ENCODE measurements at places on chromosomes 11 and 22. TPM values are rescaled to one million over a fixed set of nuclear protein-coding genes. Genes with fewer than 3 reads are reported as not detected.

ANO5 gene
- total RNA-seq, result 15.4 TPM

GRCh38 chr11:60725592-60725991, 1.1 kb downstream of the MS4A18 start:
- no peak for DNase-seq

CRY2 gene
- total RNA-seq, result 31.0 TPM

FJX1 gene
- total RNA-seq, result 8.7 TPM

- no peak for DNase-seq
Observed at GRCh38 chr11:101863361-101863760, 51.4 kb upstream of the CEP126 start.

DNA sequence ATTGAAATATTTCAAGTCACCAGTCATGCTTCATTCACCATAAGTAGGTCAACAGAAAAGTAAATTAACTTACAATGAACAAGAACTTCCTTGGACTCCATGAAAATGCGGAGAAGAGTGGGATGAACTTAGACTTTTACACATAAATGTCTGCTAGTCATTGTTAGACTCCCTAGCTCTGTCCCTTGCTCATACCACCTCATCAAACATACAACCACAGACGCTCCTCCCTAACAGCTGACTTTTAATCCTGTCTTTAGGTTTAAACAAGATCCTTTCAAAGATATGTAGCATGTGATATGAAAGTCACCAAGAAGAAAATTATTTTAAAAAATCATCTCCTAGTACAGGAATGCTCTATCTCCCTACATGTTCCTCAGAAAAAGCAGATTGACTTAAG, 248.1 kb downstream of the DLG2 start:
- DNase-seq, result no peak

CDCA5 gene
- 3.9 TPM for total RNA-seq

- DNase-seq, result no peak
Observed at GRCh38 chr11:103228807-103229206, 119.6 kb downstream of the DYNC2H1 start.

ARRB1 gene
- 34.5 TPM for total RNA-seq

GRCh38 chr11:120663142-120663541, 151.6 kb downstream of the GRIK4 start:
- DNase-seq, result no peak

DNA sequence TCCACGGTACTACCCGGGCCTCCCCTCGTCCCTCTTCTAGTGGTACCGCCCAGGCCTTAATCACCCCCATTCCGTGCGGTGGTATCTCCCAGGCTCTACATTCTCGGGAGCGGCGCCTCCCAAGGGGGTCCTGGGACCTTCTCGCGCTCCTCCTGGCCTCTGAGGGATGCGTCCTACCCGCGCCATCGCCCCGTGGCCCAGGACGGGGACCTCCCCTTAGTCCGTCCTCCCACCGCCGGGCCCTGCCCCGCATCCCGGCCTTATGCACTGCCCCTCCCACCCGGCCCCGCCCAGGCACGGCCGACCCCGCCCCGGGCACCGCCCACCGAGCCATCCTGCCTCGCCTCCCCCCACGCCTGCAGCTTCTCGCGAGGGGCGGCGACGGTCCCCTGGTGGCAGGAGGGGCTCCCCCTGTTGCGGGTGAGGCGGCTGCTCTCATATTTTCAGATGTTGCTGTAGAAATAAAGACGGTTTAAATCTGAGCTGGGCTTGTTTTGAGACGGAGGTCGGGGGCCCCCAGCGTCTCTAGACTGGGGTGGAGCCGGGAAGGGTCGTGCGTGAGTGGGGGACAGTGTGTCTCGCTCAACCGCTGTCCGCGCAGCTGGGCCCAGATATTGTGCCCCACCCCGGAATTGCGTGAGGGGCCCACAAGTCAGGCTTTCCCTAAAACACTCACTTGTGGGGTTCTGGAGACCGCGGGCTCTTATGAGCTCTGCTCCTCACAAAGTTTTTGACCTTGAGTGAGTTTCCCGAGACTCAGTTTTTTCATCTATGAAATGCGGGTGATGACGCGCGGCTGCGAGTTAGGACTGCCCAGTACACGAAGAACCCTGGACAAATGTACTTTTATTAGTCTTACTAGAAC, 828 bp upstream of the RAB1B start:
- DNase-seq, result peak; percentile 72

KCNC1 gene
- total RNA-seq, result 0.74 TPM

SYT8 gene
- 3.4 TPM for total RNA-seq

GRCh38 chr11:71342951-71343827, 90.8 kb upstream of the SHANK2 start:
- DNase-seq, result no peak

DNA sequence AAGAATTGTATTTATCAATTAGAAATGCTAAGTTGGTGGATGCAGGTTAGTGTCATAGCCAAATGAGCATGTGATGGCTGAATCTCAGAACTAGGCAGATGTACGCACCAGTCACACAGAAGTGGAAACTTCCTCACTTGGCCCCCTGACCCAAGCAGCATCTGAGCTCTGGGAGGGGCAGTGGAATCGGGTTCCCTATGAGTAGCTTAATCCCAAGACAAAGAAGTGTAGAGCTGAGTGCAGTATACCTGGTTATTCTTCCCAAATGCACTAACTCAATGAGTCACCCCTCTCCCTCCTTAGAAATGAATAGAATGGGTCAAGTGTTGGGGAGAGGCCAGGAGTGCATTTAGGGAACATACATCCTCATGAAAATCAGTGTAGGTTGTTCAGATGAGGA, 224.6 kb downstream of the FAT3 start:
- DNase-seq, result no peak

DNA sequence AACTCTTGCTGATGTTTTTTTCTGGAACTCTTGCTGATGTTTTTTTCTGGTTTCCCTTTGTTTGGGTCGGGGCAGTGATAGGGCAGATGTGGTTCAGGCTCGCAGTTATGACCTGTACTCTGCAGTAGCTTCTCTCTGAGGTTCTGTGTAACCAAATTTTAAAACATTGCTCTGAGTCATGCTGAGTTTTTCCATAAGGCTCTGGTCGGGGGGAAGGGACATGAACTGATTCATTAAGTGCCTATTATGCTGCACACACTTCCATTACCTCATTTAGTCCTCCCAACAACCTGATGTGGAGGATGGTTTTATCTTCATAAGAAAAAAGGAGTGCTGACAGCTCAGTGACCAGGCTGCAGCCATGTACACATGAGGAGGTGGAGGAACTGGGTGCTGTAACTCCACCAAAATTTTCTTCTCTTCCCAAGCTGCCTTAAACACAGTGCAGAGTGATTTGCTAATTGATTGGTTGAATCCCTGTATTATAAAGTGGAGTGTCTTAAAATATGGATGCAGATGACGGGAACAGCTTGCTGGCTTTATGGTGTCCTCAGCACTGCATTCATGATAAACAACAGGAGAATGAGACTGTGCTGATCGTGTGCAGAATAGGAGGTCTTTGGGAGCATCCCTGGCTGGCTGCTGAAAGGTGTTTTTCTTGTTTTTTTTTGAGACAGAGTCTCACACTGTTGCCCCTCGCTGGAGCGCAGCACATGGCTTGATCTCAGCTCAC, 19.1 kb downstream of the TNRC6B start:
- no peak for DNase-seq

GRCh38 chr11:120626791-120627190, 115.2 kb downstream of the GRIK4 start:
- no peak for DNase-seq

PICK1 gene
- 13.7 TPM for total RNA-seq

GRCh38 chr11:64894070-64894811, 15.8 kb upstream of the EHD1 start:
- no peak for DNase-seq

- no peak for DNase-seq
Observed at GRCh38 chr11:110580571-110580970, 131.7 kb downstream of the ARHGAP20 start.

DNA sequence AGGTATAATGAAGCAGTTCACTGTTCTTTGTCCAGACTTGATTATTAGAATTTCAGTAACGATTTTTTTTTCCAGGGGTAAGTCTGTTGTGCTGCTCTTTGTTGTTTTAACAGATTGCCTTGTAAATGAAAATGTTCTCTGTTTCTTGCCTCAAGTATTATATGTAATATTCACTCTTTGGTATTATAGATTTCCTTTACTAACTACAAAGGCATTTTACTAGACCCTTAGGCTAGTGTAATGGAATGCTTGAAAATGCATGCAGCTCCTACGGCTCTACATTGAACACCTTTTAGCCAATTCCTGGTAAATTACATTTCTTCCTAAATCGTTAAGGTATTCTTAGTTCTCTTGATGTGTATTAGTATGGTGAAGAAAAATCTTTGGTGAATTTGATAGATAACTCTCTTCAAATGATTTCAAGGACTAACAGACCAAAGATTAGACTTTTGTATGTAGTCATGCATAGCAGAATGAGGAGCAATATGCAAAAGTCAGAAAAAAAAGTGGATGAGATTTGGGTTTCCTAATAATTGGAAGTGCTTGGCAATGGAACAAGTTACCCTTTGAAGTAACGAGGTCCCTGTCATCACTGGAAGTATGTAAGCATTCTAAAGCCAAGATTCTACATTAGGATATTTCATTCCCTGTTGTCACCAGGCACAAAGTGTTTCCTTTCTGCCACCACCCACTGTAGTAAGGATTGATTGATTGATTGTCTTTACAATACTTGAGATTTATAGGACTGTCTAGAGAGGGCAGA, 113.1 kb downstream of the DBX1 start:
- DNase-seq, result no peak

DNA sequence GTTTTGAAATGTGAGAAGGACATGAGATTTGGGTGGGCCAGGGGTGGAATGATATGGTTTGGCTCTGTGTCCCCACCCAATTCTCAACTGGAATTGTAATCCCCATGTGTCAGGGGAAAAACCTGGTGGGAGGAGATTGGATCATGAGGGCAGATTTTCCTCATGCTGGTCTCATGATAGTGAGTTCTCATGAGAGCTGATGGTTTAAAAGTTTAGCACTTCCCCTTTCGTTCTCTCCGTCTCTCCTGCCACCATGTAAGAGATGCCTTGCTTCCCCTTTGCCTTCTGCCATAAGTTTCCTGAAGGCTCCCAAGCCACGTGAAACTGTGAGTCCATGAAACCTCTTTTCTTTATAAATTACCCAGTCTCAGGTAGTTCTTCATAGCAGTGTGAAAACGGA, 113.5 kb downstream of the FCHSD2 start:
- no peak for DNase-seq

DNA sequence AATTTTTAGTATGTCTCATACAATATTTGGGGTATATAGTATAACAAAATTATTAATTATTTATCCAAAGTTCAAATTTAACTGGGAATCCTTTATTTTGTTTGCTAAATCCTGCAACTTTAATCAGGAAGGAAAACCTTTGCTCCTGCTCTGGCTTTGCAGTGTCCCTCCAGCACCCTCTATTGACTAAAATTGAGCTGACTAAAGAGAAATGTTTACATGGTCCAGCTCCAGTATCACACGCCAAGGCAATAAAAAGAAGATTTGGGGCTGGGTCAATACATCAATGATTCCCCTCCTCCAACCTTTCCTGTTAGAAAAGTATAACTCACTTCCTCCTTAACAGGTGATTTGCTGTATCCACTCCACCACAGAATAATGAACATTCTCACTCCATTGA, 153.0 kb upstream of the LRRC4C start:
- DNase-seq, result no peak

ART5 gene
- not detected for total RNA-seq

DNA sequence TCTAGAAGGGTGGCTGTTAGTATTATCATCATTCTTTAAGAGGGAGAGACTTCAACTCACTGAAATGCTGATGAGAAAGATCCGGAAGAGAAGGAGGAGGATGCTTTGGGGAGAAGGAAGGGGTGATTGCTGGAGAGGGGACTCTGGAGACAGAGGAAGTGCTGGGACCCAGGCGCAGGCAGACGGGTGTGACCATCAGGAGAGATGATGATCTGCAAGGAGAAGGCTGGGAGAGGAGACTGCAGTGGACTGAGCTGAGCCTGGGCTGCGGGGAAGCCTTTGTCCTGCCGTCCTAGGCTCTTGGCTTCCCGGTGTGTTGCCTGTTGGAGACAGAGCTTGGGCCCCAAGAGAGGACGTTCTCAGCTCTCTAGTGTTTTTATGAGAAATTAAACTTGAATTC, 22.6 kb downstream of the RASD2 start:
- no peak for DNase-seq

- no peak for DNase-seq
Observed at GRCh38 chr11:74162681-74163467, 7.9 kb downstream of the C2CD3 start.

GRCh38 chr11:108906826-108907225, 242.0 kb downstream of the DDX10 start:
- no peak for DNase-seq

- no peak for DNase-seq
Observed at GRCh38 chr11:123505546-123506299, 75.7 kb downstream of the GRAMD1B start.

GRCh38 chr11:71130106-71130505, 122.3 kb downstream of the SHANK2 start:
- no peak for DNase-seq

DNA sequence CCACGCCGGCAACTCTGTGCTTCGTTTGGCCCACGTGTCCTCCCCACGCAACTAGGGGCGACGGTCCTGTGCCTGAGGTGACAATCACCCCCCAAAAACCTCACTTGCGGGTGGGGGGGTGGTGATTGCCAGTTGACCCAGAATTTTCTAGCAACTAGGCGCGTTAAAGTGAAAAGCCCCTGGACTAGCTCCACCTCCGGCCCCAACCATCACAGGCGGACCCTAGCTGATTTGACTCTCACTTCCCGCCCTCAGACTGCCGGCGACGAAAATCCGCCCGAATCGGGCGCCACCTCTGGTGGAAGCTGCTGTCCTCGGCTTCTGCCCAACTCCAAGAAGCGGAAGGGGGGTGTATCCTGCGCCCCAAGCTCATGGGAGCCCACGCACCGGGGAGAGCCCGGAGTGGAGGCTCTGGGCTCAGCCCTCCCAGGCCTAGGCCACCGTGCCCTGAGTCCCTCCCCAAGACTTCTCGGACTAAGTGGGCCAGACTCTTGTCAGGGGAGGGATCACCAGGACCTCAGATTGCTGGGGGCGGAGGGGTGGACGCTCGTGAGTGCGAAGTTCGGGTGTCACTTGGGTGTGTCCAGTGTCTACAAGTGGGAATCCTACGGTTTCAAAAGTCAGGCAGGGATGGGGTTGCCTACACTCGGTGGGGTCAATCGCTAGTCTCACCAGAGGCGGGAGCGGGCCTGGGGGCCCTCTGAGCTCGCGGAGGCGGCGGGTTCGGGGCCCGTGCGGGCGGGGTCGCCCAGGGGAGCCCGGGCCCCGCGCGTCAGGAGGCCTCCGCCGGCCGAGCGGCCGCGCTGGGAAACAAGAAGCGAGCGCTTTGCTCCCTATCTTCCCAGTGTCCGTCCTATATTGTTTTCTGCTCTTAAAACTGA, 12.3 kb downstream of the PAX6 start:
- no peak for DNase-seq

Measured in urinary bladder (tissue), 4 donors.